Thymus (tissue), 14 donors: ENCODE measurements at places on chromosomes 1 and 21.

DNA sequence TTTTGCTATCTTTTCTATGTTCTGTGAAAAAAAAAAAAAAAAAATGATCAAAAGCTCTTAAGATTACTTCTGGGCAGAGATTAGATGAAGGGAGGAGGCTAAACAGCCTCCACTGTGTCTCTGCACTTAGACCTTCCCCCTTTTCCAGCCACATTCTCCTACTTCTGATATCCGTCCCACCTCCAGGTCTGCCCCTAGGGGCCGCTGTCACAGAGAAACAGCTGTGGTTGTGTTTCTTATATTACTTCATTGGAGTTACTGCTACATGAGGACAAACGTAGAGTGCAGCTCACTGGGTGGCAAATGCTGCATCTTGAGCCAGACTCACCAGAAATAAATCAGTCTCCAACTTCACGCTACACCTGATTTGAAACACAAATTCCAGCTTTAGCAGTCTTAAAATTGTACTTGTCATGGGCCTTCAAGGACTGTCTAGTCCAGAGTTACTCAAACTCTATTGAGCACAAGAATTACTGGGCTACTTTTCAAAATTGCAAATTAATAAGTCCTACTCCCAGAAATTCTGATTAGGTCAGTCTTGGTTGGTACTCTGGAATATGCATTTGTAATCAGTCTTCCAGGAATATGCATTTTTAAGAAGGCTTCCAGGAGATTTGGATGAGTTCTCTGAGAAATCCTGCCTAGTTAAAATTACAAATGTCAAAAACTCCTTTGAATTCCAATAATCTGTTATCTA lies 125.2 kb upstream of the PTBP2 start:
- no peak for DNase-seq
- H3K4me1 ChIP-seq = no peaks in the 10 kb centered on the region
- H3K4me3 ChIP-seq = no peak overlapping the region
- no peaks in the 10 kb centered on the region for H3K36me3 ChIP-seq
- H3K27ac ChIP-seq = no peak overlapping the region
- no peaks in the 10 kb centered on the region for H3K27me3 ChIP-seq

GRCh38 chr1:15626269-15626950 lies 9.2 kb downstream of the DDI2 start:
- H3K4me3 ChIP-seq = no peak overlapping the region
- H3K27me3 ChIP-seq = no peaks in the 10 kb centered on the region
- no peak for DNase-seq
- peaks cover 32% of the 10 kb centered on the region for H3K36me3 ChIP-seq
- H3K4me1 ChIP-seq = no peaks in the 10 kb centered on the region

GRCh38 chr1:53326088-53326597 lies 1.7 kb downstream of the LRP8 start:
- DNase-seq = peak; percentile 90
- H3K27ac ChIP-seq = peak overlapping the region; percentile 1
- H3K4me1 ChIP-seq = peaks cover 6% of the 10 kb centered on the region
- peak overlapping the region; percentile 65 for H3K4me3 ChIP-seq
- peaks cover 15% of the 10 kb centered on the region for H3K36me3 ChIP-seq
- H3K27me3 ChIP-seq = peaks cover 13% of the 10 kb centered on the region

- H3K36me3 ChIP-seq = peaks cover 6% of the 10 kb centered on the region
- no peaks in the 10 kb centered on the region for H3K4me1 ChIP-seq
- no peak overlapping the region for H3K4me3 ChIP-seq
- no peaks in the 10 kb centered on the region for H3K27me3 ChIP-seq
- no peak overlapping the region for H3K27ac ChIP-seq
- no peak for DNase-seq
Measured at GRCh38 chr1:42311138-42311537, 23.9 kb downstream of the FOXJ3 start.

DNA sequence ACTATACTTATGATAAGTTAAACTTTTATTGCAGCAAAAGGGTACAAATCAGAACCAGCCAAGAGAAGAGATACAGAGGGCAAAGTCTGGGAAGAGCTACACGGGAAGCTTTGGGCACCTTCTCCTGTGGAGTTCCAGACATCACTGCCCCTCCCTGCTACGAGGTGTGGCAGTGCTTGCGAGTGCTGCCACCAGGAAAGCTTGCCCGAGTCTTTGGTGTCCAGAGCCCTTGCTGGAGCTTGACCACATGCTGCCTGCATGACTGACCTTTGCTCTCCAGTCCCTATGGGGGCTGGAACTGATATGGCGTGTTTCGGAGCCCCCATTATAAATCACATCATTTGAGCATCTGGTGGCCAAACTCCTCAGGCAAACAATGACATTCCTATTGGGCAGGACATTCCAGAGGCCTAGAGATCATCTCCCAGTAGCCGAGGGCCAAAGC lies 23.4 kb downstream of the PLEKHO1 start:
- no peaks in the 10 kb centered on the region for H3K4me1 ChIP-seq
- H3K27ac ChIP-seq = no peak overlapping the region
- no peak overlapping the region for H3K4me3 ChIP-seq
- DNase-seq = no peak

GRCh38 chr1:64623750-64624191 lies 121.1 kb upstream of the RAVER2 start:
- no peaks in the 10 kb centered on the region for H3K36me3 ChIP-seq
- DNase-seq = no peak
- peaks cover 6% of the 10 kb centered on the region for H3K4me1 ChIP-seq
- H3K4me3 ChIP-seq = no peak overlapping the region

- no peaks in the 10 kb centered on the region for H3K36me3 ChIP-seq
- H3K4me1 ChIP-seq = peaks cover under 1% of the 10 kb centered on the region
- no peak for DNase-seq
- H3K27ac ChIP-seq = no peak overlapping the region
Measured at GRCh38 chr1:44249543-44249942, 36.3 kb downstream of the DMAP1 start.

- H3K36me3 ChIP-seq = no peaks in the 10 kb centered on the region
- no peak overlapping the region for H3K4me3 ChIP-seq
- no peaks in the 10 kb centered on the region for H3K4me1 ChIP-seq
- peaks cover 76% of the 10 kb centered on the region for H3K27me3 ChIP-seq
- no peak overlapping the region for H3K27ac ChIP-seq
- no peak for DNase-seq
Measured at GRCh38 chr21:41169701-41170100, 1.7 kb downstream of the BACE2 start.
